ENCODE measurements at places on chromosomes 7 and 10.

DNA sequence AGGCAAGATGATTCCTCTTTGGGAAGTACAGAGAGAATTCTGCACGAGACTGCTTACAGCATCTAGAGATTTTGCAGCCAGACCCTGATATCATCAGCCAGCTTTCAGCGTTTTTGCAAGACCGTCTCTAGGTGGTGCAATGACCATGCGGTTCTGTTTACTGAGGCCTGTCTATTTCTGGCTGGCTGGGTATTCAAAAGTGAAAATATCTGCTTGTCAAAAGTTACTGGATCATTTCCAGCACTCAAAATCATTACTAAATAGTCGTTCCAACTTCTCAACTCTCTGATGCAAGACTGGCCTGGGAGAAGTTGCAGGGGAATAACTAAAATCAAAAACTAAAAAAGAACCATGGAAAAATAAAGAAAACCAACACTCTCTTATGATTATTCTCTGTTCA lies 240.1 kb downstream of the ELMO1 start:
- DNase-seq, result no peak

GRCh38 chr10:65501259-65501658 lies 1424.6 kb upstream of the LRRTM3 start:
- DNase-seq, result no peak

DNA sequence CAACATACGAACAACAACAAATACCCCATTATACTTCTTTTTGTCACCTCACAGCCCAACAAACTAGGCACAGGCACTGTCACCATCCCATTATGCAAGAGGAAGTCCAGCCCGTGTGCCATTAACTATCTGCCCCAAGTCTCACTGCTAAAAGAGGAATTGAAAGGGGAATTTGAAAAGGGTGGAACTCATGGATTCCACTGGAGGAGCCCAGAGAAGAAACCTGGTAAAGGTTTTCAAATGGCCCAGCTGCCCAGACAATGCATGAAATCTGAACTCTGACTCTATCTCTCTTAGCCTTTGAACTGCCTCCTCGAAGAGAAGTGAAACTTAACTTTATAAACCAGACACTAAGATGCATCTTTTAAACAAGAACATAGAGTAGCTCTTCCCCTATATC lies 130.0 kb downstream of the PLXNA4 start:
- DNase-seq, result no peak

- no peak for DNase-seq
Measured at GRCh38 chr10:978826-979421, 9.3 kb upstream of the GTPBP4 start.

- DNase-seq, result no peak
Measured at GRCh38 chr7:111413739-111414138, 148.6 kb downstream of the IMMP2L start.

- DNase-seq, result no peak
Measured at GRCh38 chr7:100801833-100802568, 25.3 kb downstream of the EPHB4 start.

- DNase-seq, result no peak
Measured at GRCh38 chr10:22816298-22816653, 101.9 kb upstream of the PIP4K2A start.

All from effector CD8-positive, alpha-beta T cell (primary cell).